ENCODE measurements at places on chromosomes 4 and X.

DNA sequence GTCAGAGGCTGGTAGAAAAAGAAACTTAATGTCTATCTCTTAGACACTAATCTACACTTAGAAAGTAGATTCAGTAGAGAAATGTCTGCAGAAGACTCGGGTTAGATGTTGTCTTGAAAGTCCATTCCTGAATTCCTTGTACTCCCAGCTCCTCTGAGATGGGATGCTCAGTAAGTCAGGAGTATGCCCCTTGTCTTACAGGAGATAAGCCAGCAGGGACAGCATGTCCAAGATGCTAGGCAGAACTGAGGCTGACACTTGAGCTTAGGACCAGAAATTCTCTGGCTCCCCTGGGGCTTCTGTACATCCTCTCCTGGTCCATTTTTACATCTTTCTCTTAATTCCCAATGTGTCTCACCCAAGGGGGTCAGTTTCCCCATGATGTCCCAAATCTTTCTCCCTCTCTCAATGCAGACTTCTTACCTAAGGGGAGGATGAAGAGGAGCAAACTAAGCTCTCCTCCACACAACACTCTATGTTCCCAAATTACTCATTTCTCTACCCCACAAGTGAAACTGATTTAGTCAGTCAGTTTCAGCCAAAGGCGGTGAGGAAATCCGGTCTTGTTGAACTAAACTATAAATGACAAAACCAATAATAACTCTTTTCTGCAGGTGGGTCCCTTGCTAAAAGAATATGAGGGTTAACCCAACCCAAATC lies 558.2 kb upstream of the DIPK2B start:
- peak; percentile 64 for DNase-seq

DNA sequence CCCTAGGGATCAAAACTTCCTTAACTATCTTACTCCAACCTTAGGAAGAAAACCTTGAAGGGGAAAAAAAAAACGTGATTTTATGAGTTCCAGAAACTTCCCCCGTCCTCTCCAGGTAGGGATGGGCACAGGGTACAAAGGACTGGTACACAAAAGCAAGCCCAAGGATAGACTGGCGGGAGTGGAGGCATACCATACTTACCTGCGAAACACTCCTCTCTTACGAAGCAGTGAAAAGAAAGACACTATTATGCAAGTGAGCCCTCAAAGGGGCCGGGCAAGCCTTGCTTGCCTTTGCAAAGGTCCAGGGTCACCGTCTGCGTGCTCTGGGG lies 651 bp downstream of the TSPAN6 start:
- DNase-seq: no peak

- no peak for DNase-seq
Observed at GRCh38 chr4:109406337-109406931, 27.2 kb upstream of the SEC24B start.

- DNase-seq: no peak
Observed at GRCh38 chrX:123731987-123732669, 724 bp downstream of the THOC2 start.

GRCh38 chrX:105658136-105658535 lies 164.2 kb upstream of the NRK start:
- no peak for DNase-seq

DNA sequence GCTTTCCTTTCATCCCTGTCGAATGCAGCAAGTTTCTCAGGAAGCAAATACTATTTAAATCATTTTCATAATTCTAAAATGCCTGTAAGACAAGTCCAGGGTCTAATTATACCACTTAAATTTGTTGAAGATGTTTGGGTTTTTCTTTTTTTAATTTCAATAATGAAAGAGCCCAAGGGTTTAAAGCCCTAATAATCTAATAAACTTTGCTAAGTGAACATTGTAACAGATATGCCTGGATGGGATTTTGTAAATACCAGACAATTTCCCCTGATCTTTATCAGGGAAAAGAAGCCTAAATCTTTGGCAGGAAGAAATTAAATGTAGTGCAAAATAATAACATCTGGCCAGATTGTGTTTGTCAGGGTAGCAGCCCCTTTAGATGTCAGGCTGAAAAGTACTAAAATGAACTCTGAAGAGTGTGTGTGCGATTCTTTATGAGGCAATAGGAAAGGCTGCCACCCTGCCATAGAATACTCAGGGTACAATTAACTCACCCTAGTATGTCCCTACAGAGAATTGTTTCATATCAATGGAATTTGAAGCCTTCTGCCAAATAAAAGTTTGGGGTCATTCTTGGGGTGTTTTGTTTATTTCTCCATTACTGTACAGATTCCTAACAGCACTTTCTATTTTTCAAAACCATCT lies 45.6 kb downstream of the GPC3 start:
- no peak for DNase-seq

DNA sequence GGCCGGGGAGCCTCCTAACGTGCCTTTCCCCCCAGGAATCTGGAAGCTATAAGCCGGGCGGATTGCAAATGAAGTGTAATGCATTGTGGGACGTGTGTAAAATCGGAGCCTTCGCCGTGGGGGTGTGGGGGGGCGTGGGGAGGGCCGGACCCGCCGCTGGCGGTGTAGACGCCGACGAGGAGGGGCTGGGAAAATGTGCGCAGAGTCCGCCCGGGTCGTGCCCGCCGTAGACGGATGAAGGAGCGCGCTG lies 1.3 kb downstream of the STOX2 start:
- DNase-seq: no peak

- DNase-seq: no peak
Observed at GRCh38 chrX:63929608-63930007, 144.6 kb upstream of the ARHGEF9 start.

DNA sequence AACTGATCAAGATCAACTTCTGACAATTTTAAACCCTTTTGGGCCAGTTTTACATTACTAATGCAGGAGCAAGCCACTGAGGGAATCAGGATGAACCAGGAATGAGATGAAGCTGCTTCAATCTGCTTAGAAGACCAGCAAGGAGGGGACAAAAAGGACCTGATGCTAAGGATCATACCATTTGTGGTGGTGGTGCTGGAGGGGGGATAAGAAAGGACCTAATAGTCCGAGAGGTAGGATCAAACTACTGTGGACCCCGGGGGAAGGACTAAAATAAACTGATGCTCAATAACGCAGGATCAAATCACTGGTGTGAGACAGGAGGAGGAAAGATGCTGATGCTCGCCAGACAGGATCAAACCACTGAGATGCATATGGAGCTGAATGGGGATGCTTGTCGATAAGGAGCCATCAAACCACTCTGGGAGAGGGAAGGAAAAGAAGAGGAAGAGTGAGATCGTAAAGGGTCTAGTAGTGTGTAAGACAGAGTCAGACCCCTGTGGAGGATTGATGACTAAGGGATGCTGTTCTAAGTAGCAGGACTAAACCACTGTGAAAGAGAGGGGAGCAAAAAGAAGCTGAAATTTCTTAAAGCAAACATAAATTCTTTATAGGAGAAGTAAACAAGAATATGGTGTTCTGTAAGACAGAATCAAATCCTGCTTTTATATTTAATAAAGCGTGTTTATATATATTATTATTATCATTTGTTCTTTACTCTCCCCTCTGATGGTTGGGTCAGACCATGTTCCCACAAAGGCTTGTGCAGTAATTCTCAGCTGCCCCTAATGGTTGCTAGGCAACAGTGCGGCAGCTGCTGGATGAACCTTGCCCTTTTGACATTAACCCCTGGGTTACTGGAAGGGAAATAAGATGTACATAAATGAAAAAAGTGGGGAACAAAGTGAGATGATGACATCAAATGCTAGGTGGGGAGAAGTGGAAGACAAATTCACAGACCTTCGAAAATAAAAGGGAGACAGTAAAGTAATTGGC lies 432.5 kb upstream of the FGF16 start:
- no peak for DNase-seq

DNA sequence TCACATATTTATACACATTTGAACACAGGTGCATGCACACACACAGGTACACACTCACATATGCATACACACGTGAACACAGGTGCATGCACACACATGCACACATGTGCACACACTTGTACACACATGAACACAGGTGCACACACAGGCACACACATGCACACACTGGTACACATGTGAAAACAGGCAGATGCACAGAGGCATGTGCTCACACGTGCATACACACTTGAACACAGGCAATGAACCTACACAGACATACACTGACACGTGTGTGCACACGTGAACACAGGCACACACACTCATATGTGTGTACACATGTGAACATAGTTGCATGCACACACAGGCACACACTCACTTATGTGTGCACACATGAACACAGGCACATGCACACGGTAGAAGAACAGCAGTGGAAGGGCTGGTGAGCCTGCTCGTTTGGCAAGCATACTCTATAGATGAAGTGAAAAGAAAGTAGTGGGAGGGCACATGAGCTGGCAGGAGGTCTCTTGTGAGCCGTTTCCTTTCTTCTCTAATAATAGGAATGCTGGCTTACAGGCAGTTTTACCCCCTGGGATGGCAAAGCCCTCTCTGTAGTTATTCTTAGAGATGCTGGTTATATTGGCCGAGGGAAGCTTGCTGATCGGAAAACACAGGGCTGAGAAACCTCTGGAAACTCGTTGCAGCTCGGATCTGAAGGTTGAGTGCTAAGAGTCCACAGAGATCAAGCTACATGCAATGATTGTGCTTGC lies 279.6 kb upstream of the CLNK start:
- DNase-seq: no peak

GRCh38 chrX:72131317-72132294 lies at the start of gene RTL5:
RTL5 (minus strand) TSS chrX:72131915.
- DNase-seq: no peak

GRCh38 chr4:46442963-46443362 lies 53.0 kb upstream of the GABRA2 start:
- DNase-seq: no peak

DNA sequence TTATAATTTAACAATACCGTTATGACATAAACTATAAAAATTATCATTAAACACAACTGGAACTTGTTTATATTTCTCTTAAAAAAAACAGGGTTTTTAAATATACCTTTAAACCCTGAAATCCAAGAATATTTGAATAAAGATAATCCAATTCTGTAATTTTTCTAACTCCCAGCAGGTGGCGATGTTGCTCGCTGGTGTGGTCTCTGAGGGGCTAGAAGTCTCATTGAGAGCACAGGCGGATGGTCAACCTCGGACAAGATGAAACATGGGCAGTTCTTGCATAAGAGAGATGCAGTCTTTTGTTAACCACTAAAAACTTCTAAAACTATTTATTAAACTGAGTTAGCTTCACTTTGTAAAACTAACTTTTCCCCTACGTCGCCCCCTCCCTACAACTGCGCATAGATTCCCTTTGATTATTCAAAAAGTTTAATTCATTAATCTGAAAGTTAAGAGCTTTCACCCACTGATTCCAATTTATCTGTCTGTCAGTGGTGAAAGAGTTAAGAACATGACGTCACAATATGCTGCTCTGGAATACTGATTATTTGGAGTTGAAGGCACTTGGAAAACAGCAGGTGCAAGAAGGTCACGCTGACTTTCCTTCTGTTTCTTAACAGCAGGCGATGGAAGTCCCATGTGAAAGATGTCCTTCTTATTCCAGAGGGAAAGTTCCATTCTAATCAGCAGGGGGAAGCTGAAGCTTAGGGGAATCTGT lies 29.5 kb downstream of the DMP1 start:
- DNase-seq: peak; percentile 2

- no peak for DNase-seq
Observed at GRCh38 chr4:74632634-74633033, 161.7 kb downstream of the BTC start.
